ENCODE measurements at places on chromosomes 7 and 10.

GRCh38 chr7:127177156-127177555 is 75.6 kb downstream of the GRM8 start:
- DNase-seq, result no peak

GRCh38 chr7:133560900-133561299 is 308.0 kb downstream of the EXOC4 start:
- DNase-seq, result no peak

- no peak for DNase-seq
Observed at GRCh38 chr7:80679921-80680907, 41.8 kb downstream of the CD36 start.

DNA sequence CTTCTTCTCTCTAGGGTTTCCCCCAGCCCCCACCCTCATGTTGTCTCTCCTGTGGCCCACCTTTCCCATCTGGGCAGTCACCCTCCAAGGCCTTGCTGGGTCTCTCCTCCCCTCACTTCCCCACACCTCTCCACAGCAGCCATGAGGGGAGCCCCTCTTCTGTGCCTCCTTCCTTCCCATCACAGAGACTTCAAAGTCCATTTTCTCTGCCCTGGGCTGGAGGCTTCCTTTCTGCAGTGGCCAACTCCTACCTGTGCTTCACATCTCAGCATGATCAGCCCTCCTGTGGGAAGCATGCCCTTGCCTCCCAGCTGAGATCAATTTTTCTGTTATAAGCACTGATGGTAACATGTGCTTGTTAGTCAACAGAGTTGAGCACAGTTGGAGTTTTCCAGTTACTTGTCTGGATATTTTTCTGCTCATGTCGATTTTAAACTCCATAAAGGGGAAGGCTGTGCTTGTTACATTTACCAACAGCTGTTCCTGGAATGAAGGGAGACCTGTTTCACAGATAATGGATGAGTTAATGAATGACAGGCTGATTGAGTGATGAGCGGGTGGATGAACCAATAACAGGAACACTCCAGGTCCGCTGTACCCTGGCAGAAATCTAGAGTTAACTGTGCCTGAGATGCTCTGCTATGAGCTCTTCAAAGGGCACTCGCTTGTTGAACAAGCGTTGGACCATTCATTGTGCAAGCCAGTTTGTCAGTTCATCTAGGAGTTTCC is 71.4 kb upstream of the PRSS58 start:
- DNase-seq, result no peak

GRCh38 chr7:132773527-132773956 is 197.3 kb upstream of the PLXNA4 start:
- DNase-seq, result no peak

DNA sequence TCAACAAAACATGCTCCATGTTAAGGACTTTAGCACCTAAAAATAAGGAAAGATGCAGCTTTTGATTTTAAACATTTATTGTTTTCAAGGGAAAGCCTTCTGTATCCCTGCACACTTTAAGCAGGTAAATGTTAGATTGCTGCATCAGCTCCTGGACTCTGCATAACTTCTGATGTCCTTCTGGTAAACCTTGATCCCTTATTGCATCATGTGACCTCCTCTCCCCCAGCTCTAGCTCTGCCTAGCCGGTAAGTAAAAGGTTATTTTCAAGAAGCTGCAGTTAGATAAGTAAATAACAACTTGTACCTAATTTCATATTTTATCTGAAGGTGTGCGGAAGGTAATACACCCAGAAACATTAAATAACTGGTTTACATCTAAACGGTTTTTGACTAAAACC is 37.5 kb downstream of the PDK4 start:
- no peak for DNase-seq
